Hepatocyte (in vitro differentiated cells): ENCODE measurements at places on chromosomes 6 and 20. TPM values are rescaled to one million over a fixed set of nuclear protein-coding genes. Genes with fewer than 3 reads are reported as not detected.

The SNAI1 gene
- 2.9 and 3.0 TPM in 2 replicates for total RNA-seq

The ACTR5 gene
- 5.4 and 8.5 TPM in 2 replicates for total RNA-seq

The GABBR1 gene
- 7.0 and 11.3 TPM in 2 replicates for total RNA-seq

The LCA5 gene
- total RNA-seq = 4.5 and 5.6 TPM in 2 replicates

The MYLK4 gene
- 0.28 and 0.43 TPM in 2 replicates for total RNA-seq

The RPS21 gene
- 1,754 and 2,772 TPM in 2 replicates for total RNA-seq

The TBPL1 gene
- total RNA-seq = 26.2 and 38.1 TPM in 2 replicates

The MAPK13 gene
- 41.2 and 43.6 TPM in 2 replicates for total RNA-seq

The SLC52A3 gene
- total RNA-seq = 0.33 and 0.80 TPM in 2 replicates

The CCDC170 gene
- 0.88 and 1.2 TPM in 2 replicates for total RNA-seq

The SLC17A2 gene
- total RNA-seq = 6.4 and 7.7 TPM in 2 replicates

The COL12A1 gene
- 48.4 and 49.0 TPM in 2 replicates for total RNA-seq

The GPLD1 gene
- total RNA-seq = 5.0 and 5.8 TPM in 2 replicates

The CRISP2 gene
- 0.57 TPM in 1 of 2 replicates, not detected in the other for total RNA-seq

The FAM184A gene
- total RNA-seq = 7.4 and 14.1 TPM in 2 replicates

The ZC3H12D gene
- total RNA-seq = 0.50 and 1.7 TPM in 2 replicates

The PSORS1C2 gene
- total RNA-seq = not detected in 2 replicates

The ARHGAP40 gene
- total RNA-seq = 0.28 and 1.2 TPM in 2 replicates

The SERPINB6 gene
- total RNA-seq = 77.7 and 87.9 TPM in 2 replicates

The DEFB132 gene
- total RNA-seq = not detected in 2 replicates

The LAMP5 gene
- 0.12 and 0.47 TPM in 2 replicates for total RNA-seq

The CNBD2 gene
- 4.7 TPM in 2 replicates for total RNA-seq

The TNXB gene
- 11.6 and 22.0 TPM in 2 replicates for total RNA-seq

The HRH3 gene
- total RNA-seq = not detected in 2 replicates

The SGK2 gene
- 20.6 and 21.2 TPM in 2 replicates for total RNA-seq

The AVP gene
- total RNA-seq = 0.67 TPM in 1 of 2 replicates, not detected in the other

The RIMS4 gene
- 8.1 and 9.0 TPM in 2 replicates for total RNA-seq

The RUNX2 gene
- 1.6 and 2.1 TPM in 2 replicates for total RNA-seq

The HDGFL1 gene
- total RNA-seq = not detected in 2 replicates

The OPRM1 gene
- not detected in 2 replicates for total RNA-seq

The IMPG1 gene
- total RNA-seq = 0.44 TPM in 1 of 2 replicates, not detected in the other

The PPP1R14C gene
- 1.5 and 2.1 TPM in 2 replicates for total RNA-seq

The SIM1 gene
- 0.20 and 0.30 TPM in 2 replicates for total RNA-seq
